ENCODE measurements at places on chromosomes 1 and 21.

DNA sequence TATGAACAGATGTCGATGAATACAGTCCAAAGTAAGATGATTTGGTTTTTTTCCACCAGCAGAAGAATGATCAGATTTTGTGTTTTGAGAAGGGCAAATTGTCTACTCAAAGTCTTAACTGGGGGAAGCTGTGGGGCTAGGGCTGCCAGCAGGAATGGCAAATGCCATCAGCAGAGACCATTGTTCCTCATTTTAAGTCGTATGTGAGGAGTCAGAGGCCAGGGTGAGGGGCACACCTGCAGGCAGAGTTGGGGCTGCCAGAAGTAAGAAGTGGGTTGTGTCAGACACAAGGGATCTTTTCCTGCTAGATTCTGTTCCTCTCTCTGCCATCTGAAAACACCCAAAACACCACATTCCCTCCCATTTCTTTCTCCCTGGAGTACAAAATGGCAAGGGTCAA, 8.7 kb downstream of the PARK7 start:
- DNase-seq = no peak

DNA sequence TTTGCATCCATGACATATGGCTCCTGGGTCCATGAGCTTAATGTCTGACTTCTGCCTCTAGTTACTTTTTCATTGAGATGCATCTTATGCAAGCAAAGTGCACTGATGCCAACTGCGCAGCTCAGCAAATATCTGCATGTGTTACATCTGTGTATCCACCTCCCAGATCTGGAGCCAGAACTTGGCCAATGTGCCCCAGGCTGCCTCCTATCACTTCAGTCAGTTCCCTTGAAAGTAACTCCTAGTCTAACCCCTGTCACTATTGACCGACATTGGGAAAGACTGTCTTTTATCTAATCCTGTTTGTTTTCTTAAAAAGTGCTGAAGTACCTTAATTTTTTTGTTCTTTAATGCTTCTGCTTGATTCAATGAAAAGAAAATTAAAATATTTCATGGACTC, 19.3 kb upstream of the UBL4B start:
- DNase-seq = no peak

- no peak for DNase-seq
Measured at GRCh38 chr1:231708394-231708793, 81.8 kb downstream of the DISC1 start.

DNA sequence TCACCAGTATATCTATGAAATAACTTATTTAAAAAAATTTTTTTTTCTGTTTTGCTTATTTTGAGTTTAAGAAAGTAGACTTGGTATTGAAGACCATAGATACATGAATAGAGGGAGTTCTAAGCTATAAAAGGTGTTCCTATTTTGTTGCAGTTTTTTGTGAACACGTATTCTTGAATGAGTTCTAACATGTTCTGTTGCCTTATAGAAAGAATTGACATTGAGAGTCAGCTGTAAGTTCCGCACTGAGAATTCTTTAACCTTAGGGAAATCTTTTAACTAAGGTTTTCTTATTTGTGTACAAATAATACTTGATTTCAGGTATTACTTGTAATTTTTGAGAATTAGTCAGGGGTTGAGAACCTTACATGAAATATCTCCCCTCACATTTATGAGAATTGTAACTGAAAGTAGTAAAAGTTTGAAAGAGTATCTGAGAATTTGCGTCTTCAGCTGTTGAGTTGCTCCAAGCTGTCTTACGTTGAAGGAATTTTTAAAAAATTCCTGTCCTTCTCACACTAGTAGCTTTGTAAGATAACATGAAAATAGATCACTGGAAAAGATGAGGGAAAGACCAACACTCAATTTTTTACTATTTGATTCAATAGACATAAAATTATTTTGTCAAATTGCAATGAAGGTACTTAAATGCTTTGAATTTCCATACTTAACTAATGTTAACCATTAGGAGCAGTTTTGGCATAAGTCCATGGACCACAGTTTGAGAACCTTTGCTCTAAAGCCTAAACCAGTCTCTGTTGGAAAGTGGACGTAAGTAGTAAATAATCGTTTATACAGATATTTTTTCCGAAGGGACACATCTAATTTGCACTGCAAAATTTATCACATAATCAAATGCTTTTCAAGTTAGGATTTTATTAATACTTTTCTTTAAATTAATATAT, 3.8 kb downstream of the DR1 start:
- DNase-seq = no peak

DNA sequence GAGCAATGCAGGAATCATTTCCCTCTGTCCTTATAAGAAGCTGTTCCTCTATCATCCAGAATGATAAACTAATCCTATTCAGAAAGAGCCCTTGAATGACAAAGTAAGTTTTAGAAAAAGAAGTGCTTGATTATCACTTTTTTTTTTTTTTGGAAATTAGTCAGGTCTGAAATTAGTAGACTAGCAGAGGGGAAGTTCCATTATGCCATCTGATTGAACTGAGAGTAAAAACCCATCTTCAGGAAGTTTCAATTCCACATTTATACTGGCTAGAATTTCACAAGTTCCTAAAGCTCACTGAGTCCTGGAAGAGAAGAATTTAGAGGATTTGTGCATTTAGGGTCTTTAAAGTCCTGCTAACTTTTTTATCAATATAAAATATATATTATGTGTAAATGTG, 128.8 kb upstream of the COA6 start:
- DNase-seq = no peak

DNA sequence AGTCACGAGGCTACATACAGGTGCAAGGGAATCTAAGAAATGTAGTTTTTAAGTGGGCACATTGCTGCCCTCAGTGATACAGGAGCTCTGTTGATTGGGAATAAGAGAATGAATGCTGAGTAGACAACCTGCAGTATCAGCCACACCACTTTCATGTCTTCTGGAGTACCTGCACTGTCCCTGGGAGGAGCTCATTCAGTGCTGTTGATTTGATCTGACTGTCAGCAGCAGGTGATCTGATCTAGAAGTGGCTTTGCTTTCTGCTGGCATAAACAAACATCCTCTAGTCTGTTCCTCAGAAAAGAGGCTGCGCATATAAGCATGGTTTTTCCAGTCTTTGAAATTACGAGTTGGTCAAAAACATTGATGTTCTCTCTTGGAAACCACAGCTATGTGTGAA, 35.5 kb upstream of the LRRC52 start:
- no peak for DNase-seq

DNA sequence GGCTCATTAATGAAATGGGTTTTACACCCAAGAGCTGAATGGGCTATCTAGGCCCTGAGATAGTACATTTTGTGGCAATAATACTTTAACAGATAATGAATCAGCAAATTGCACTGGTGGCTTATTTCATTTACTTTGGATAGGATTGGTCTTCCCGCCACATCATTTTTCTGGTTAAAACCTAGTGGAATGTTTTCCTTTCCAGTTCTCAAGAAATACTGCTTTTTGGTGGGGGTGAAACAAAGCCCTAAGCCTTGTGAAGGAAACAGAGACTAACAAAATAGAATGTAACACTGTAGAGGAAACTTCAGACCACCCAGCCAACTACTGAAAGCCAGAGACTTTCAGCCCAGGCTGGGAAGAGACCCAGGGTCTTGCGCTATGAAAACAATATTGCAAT, 172.2 kb downstream of the HHIPL2 start:
- DNase-seq = no peak

DNA sequence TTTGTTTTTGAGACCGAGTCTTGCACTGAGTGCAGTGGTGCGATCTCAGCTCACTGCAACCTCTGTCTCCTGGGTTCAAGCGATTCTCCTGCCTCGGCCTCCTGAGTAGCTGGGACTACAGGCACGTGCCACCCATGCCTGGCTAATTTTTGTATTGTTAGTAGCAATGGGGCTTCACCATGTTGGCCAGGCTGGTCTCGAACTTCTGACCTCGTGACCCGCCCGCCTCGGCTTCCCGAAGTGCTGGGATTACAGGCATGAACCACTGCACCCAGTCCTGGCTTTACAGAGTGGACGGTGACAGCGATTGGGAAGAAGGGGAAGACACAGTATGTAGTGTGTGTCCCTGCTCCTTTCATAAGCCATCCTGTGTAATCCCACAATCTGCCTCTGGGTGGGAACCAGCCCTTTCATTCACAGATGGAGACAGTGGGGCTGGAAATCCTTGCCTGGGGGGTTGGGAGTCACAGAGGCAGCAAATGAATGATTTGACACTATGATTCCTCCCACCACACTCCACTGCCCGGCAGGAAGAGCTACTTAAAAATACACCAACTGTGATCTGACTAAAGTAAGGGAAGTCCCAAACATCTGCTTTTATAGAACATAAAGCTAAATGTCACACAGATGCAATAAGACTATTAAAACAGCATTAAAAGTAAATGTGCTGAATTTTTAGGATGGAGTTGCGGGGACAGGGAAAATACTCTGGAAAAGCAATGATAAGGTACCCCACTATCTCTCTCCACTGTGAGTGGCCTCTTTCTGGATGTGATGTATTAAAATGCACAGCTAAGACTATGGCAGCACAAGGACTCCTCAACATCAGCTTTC, 4.5 kb downstream of the PARP1 start:
- DNase-seq = no peak

DNA sequence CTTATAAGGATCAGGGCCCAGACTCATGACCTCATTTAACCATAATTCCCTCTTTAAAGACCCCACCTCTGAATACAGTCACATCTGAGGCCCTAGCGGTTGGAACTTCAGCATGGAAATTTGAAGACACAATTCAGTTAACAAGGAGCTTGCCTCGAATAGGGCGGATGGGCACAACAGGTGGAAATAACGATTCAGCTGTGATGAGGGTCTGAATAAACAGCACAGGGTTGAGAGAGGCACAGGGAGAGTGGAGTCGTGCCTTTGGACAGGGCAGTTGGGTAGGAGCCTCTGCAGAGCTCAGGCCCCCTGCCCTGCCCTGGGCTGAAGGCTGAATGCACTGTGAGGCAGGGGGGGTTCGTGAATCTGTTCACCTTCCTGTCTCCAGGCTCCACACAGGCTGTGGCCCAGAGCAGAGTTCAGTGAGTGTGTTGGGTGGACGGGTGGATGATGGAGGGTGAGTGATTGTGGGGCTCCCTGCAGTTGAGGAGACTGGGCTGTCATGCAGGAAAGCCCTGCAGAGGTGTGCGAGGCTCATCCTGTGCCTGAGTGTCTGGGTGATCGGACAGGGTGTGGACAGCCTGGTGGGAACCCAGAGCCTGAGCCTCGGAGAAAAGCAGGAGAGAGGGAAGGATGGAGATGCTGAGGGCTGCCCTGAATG, 243.1 kb downstream of the FOXD2 start:
- DNase-seq = no peak

- DNase-seq = no peak
Measured at GRCh38 chr1:203999618-204000017, 73.3 kb upstream of the SOX13 start.

GRCh38 chr1:5151511-5151910, 497.1 kb downstream of the AJAP1 start:
- no peak for DNase-seq

DNA sequence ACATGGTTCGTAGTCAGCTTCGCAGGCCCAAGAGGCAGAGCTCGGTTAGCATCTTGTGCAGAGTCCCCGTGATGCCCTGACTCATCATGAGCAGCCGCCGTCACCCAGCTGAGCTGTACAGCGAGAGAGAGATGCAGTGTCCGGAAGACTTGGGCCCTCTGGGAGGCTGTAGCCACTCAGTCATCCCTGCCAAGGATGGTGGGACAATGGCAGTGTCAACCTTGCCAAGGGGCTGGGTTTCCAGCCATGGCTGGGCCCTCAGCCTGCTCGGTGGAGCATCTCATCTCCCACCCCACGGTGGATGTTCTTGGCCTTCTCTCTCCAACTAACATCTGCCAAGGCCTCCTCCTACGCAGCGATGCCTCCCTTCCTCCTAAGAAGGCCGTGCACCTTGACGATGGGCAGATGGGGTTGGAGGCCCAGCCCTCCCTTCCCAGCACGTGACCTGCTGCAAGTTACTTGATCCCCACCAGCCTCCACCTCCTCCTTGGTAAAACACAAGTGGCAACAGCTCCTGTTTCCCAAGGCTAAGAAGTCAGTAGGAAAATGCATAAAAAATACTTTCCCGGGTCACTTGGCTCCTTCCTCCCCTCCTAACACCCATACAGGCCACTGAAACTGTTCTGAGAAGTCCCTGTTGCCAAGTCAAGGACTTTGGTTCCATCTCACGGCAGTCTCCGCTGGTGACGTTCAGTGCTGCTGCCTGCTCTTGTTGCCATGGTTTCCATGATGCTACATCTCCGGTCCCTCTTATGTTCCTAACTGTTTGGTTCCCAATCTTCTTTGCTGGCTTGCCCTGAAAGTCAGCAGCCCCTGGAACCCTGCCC, 384.7 kb upstream of the VAMP3 start:
- DNase-seq = no peak

DNA sequence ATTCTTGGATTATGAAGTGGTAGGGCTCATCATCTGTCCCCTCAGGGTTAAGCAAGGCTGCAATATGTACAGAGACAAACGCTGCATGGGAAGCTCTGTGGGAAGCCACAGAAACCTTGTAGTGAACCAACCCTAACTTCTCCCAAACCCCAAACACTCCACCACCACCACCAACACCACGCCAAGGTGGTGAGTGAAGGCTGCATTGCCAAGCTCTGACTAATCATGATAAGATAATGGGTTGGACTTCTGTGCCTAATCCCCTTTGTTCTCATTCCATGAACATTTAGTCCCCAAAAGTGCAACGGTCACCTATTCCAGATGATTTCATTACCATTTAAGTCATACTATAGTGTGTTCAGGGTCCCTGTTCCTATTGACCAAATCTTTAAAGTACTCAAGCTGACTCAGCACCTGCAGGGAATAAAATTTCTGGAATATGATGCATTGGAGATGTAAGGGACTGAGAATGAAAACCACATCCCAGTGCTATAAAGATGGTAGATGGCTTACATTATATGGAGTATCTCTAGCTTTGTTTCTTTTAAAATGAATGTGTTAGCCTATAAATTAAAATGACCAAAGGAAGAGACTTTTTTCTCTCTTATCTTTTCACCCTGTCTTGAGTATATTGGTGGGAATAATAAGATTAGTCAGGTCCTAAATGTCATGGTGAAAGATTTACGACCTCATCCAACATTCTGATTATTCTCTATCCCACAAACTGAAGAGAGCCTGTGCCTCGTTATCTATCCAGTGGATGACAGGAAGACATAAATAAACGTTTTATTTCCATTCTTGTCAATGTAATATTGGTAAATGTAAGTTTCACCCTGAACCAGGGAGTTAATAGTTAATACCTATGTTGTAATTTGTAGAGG, 22.6 kb upstream of the PLD5 start:
- no peak for DNase-seq

GRCh38 chr1:33126411-33127000, 45.6 kb downstream of the AZIN2 start:
- DNase-seq = no peak

DNA sequence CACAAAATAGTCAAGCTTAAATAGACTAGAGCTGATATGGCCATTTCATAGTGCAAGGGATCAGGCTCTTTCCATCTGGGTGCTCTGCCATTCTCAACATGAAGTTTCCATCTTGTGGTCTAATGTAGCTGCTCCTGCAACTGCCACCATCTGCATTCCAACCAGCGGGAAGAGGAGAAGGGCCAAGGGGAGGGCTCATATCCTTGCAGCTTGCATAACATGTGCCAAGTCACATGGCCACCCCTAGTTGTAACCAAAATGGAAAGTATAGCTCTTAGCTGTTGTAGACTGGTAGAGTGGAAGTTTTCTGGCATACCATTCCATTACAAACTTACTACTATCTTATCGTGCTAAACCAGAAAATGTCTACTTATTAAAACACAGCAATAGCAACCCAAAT, 38.9 kb upstream of the IVNS1ABP start:
- no peak for DNase-seq

GRCh38 chr1:201455098-201455497, 13.9 kb downstream of the PHLDA3 start:
- no peak for DNase-seq

Measured in stimulated activated CD4-positive, alpha-beta T cell treated with anti-CD3 and anti-CD28 coated beads, Interleukin-12 subunit alpha, Interleukin-12 subunit beta, amount 100 ng/mL, for 24 hours (primary cell).